ENCODE measurements at places on chromosomes 4 and X.

GRCh38 chr4:140937866-140938265 lies 181.7 kb upstream of the TBC1D9 start:
- no peak for DNase-seq

DNA sequence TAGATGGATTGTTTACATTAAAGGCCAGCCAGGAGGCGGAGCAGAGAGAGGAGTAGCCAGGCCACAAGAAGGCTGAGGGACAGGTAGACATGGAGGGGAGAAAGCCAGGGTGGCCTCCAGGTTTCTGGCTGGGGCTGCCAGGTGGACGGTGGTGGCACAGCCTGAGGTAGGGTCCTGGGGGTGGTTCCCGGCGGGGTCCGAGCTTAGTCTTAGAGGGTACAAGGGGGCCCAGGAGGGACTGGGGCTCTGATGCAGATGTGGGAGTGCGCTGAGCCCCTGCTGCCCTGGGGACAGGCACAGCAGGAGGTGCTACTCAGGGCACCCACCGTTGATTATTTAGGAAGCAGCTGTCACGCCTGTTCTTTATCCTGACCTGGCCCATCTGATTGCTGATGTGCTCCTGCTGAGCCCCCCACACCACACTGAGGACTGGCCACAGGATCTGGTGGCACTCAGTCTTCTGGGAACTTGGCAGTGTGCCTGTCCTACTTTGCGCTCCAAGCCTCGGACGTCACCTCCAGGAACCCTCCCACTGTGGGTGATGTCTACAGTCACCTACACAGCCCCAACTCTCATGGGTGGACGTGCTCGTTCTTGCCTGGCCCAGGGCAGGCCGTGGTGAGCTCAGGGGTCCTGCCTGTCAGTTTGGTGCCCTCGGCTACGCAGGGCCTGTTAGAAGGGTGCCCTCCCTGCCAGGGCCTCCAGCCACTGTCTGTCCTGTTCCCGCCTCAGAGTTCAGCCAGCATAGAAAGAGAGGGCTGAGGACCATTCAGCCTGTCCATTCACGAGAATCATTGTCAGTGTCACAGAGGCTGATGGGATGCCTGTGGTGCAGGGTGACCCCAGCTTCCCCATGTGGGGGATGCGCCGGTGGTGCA lies 12.0 kb downstream of the WFS1 start:
- no peak for DNase-seq

GRCh38 chr4:14023036-14023435 lies 395.5 kb upstream of the BOD1L1 start:
- no peak for DNase-seq

DNA sequence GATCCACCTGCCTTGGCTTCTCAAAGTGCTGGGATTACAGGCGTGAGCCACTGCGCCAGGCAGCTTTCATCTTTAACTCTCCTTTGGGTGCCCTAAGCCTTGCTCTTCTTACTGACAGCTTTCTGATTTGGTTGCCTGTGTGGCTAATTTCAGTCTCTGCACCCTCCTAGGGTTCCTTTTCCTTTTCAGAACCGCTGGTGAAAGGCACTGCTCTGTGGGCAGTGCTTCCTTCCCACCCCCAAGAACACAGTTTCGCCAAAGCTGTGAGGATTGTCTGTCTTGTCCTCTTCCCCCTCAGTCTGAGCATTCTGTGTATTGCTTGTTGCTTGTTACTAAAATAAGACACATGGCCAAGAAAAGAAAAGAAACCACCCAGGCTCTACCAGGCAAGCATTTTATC lies 101.4 kb upstream of the FRMPD3 start:
- DNase-seq, result no peak

DNA sequence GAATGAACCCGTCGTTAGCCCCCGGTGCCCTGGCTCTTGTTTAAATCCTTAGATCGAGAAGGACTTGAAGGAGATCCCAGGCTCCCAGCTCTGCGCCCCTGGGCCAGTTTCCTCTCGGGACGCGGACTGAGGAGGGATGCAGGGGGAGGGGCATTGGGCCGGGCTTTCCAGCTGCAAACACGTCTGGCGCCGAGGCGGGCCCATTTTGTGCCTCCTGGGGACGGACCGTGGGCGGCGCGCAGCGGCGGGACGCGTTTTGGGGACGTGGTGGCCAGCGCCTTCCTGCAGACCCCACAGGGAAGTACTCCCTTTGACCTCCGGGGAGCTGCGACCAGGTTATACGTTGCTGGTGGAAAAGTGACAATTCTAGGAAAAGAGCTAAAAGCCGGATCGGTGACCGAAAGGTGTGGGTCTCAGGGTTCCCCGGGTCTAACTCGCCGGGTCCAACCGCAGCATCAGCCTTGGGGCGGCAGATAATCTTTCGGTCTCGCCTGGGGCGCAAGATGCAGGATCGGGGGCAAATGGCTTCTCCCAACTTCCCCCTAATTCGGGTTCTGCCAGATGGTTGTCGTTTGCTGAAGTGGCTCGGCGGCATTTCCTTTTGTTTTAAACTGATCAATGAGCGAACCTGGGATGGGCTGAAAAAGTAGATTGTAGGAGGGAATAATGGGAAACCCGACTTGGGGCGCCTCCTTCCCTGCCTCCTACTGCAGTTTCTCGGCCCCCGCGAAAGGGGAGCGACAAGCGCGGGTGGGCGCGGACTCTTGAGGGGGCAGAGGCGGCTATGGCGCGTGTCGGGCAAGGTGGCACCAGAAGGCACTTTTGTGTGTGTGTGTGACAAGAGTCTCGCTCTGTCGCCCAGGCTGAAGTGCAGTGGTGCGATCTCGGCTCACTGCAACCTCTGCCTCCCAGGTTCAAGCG lies 2.9 kb downstream of the PDGFRA start:
- peak; percentile 81 for DNase-seq

- DNase-seq, result no peak
These were observed 42.2 kb downstream of the SMIM10L2A start for GRCh38 chrX:135463937-135464336.

- no peak for DNase-seq
These were observed at the start of gene MAGEB5 for GRCh38 chrX:26215869-26216268. TSS of gene MAGEB5 (plus strand) at chrX:26216169. CDS start at chrX:26217302, 1,133 bp downstream.

- DNase-seq, result no peak
These were observed 136.2 kb downstream of the PPP3CA start for GRCh38 chr4:101211146-101211553.

DNA sequence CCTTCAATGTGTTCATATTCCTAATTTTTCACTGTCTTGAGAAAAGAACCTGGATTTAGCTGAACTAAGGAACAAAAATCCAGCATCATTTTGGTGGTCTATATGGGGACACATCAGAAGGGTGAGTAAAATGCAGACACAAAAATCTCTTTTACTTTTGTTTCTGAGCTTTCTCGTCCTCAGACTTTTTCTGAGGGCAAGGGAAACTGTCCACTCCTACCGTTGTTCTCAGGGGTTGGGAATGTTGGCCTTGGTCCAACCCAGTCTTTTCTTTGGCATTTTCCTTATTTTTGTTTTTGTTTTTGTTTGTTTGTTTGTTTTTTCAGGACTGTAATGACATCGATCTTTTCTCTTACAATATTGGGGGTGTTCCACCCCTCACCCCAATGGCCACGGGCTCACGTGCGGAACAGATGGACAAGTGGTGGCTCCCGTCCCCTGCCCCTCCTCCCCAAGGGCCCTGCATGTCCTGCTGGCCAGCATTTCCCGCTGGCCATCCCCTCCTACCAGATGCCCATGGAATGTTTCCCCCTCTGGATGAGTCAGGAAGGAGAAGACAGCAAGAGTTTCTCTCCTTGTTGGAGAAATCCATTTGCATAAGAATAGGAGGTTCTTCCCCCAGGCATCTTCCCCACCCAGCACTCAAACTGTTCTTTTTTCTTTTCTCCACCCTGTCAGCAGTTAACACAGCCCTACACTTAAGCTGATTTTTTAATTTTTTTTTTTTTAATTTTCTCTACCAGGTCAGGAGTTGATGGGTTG lies 305.4 kb upstream of the NDST4 start:
- no peak for DNase-seq

DNA sequence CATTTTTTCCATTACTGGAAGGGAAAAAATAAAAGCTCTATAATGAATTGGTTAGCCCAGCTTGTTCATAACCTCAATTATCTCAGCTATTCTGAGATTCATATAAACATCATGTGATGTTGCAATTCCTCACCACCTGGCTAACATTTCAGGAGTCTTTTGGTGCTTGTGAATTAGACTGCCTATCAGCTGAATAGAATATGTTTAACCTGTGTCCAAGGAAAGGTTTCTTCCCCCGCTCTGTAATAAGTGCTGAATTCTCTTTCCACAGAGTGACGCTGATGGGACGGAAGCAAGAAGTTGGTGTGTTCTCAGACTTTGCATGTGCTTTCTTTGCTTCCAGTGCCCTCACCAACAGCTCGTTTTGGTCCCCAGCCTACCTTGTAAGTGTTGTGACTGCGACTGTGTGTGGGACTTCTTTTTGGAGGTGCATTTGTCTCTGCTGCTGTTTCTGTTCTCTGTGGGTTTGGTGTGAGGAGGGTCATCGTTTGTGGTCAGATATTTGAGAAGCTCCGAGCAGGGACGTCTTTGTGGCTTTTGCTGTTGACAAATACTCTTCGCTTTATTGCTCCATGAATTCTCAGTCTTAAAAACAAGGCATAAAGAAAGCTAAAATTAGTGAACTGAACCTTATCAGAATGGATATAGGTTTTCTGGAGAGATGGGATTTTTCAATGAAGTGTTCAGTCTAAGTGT lies 61.7 kb downstream of the PPARGC1A start:
- DNase-seq, result no peak

DNA sequence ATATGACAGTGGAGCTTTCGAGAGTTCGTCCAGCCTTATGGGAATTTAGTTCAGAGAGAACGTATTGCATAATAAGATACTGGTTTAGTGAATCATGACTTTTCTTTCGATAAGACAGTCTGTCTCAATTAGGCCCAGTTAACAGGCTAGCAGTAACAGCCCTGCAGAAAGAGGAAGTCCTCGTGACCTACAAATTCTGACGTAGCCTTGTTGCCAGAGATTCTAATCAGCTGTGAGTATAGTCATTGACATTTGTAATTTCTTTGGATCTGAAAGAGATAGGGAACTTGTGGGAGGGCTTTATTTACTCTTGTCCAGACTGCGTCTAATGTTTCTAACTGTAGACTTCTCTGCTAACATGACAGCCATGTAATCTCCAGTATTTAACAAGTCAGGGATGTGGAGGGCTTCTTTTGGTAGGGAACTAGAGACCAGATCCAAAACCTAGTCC lies 15.8 kb downstream of the ART3 start:
- DNase-seq, result peak; percentile 21

GRCh38 chr4:39384563-39384962 lies 18.4 kb upstream of the RFC1 start:
- no peak for DNase-seq

DNA sequence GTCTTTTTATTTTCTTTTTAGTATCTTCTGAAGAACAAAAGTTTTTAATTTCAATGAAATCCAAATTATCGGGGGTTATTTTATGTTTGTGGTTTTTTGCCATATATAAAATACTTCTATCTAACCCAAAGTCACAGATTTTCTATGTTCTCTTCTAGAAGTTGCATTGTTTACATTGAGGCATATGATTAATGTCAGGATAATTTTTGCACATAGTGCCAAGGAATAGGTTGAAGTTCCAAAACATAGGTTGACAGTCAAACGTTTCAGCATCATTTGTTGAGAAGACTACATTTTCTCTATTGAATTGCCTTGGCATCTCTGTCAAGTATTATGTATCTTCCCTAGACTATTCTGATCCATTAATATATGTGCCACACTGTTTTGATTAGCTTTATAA lies 64.5 kb downstream of the ANKRD17 start:
- DNase-seq, result no peak

All from femur (tissue), 1 donor.